Non-pigmented ciliary epithelial cell (primary cell): ENCODE measurements at places on chromosomes 3 and 15.

DNA sequence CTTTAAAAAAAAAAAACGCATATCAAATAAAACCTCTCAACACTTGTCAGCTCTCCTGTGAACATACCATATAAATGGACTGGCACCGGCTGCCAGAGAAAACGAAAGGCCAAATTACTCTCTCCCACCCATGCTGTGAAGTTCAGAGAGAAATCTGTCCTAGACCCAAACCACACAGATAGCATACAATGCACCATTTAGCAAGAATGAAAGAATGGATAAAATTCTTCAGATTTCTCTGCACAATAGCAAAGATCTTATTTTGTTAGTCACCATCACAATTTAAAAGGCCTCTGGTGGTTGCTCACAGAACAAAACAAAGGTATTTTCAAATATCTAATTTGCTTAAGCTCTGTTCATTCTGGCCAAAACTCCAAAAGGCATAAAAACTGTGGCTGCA lies 93.9 kb upstream of the BHLHE40 start:
- DNase-seq: no peak

DNA sequence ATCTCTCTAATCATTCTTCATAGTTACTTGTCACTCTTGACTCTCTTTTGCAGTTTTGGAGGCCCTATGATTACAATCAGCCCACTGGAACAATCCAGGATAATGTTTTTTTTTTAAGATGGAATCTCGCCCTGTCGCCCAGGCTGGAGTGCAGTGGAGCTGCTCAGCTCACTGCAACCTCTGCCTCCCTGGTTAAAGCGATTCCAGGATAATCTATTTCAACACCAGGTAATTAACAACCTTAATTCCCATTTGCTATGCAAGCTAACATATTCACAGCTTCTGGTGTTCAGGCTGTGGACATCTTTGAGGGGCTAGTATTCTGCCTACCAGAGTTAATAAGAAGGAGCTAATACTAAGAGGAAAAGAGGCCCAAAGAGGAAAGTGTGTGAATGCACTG lies 1.1 kb upstream of the BLOC1S6 start:
- no peak for DNase-seq

GRCh38 chr15:34606545-34606944 lies 23.1 kb upstream of the GOLGA8B start:
- no peak for DNase-seq

DNA sequence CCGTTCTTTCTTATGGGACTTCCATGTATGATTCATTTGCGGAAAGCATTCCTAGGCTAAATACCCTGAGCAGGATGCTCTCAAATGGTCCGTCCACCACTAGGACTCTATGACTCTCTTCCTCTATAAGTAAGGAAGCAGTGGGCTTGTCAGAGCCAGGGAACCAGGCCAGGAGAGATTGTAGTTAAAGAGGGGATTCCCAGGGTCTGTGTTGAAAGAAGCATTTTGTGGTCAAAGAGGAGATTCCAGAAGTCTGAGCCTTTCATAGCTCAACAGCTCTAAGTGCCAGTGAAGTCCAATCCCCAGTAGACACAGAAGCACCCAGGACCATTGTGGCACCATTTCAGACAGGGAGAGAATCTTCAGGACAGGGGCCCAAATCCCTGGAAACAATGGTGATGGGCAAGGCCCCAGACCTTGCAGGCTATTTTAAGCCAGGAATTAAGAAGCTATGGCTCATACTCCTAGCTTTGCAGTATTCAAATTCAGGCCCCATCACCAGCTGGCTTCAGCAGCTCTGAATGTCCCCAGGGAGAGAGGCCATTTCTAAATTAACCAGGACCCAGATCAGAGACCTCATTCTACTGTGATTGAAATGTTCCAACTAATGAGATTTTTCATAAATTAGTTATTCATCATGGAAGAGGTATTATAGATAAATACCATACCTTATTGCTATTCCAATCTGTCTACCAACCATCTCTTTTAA lies 81.7 kb downstream of the CD47 start:
- DNase-seq: peak; percentile 75

DNA sequence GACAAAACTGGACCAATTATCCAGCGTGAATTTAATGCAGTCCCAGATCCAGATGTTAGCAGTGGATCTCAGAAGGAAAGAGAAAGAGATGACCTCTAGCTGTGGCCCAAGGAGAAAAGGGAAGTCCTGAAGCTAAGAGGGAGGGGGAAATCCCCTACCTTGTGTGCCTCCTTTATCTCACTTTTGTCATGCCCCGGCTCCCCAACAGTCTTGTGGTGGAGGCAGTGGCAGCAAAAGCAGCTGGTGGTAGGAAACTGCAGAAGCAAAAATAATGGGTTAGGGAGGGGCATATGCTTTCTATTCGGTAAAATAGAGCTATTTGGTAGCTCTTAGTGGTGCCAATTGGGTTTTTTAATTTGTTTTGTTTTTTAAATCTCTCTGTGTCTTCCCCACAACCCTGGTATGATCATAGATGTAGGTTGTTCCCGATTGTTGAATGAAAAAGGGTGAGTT lies 56.5 kb downstream of the MCTP2 start:
- DNase-seq: no peak

DNA sequence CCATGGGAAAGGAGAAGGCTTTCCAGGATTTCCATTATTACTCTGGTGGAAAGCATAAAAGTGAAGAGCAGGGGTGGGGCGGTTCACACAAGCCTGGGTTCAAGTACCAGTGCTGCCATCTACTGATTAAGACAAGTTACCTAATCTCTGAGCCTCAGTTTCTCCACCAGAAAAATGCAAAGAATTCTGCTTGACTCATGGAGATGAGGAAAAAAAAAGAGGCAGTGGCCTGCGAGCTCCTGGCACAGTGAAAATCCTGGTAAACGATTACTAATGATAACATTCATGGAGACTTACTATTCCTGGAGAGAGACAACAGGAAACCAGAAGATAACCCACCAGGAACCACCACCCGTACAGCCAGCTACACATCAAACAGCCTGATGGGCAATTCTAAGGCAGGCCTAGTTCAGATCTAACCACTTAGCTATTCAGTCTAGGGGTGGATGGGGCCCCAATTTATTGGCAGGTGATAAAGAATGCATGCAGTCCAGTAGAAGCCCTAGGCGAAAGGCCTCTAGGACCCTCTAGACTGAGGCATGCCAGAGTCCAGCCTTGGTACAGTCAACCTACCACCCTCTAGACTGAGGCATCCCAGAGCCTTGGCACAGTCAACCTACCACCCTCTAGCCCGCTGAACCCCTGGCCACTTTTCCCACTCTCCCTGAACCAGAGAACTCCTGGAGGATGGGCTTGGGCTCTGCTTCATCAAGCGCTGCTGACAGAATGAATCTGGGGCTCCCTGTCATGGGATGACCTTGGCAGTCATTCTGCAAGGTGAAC lies 2.5 kb downstream of the AMOTL2 start:
- no peak for DNase-seq

DNA sequence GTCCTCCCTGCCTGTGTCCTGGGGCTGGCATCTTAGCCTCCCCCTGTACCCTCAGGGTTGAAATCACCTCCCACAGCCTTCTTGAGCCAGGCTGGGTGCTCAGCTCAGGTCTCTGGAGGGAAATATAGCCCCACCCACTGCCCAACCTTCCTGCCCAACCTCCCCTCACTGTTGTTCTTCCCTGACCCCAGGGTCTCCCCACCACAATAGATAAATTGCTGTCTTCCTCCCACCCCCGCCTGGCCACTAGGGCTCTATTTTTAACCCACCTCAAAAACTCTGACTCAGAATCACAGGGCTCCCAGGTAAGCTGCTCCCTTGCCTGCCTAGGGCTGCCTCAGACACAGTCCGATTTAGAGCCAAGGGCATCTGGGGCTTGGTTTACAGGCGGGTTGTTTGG lies 15.0 kb downstream of the HCN4 start:
- DNase-seq: no peak

GRCh38 chr3:98367464-98368246 lies 14.0 kb downstream of the OR5K4 start:
- DNase-seq: no peak

GRCh38 chr3:15051531-15051930 lies 13.6 kb downstream of the MRPS25 start:
- no peak for DNase-seq

GRCh38 chr3:196355668-196356067 lies 17.5 kb upstream of the TM4SF19 start:
- no peak for DNase-seq

DNA sequence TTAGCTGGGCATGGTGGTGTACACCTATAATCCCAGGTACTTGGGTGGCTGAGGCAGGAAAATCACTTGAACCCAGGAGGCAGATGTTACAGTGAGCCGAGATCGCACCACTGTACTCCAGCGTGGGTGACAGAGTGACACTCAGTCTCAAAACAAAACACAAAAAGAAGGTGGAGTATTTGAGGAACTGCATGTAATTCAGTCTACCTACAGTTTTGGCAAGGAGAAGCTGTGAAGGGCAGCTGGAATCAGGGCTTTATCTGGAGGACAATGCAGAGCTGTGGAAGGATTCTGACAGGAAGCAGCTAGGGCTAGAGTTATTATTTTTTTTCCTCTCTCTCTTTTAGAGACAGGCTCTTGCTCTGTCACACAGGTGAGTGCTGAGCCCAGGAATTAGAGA lies 6.8 kb downstream of the H1-8 start:
- no peak for DNase-seq

DNA sequence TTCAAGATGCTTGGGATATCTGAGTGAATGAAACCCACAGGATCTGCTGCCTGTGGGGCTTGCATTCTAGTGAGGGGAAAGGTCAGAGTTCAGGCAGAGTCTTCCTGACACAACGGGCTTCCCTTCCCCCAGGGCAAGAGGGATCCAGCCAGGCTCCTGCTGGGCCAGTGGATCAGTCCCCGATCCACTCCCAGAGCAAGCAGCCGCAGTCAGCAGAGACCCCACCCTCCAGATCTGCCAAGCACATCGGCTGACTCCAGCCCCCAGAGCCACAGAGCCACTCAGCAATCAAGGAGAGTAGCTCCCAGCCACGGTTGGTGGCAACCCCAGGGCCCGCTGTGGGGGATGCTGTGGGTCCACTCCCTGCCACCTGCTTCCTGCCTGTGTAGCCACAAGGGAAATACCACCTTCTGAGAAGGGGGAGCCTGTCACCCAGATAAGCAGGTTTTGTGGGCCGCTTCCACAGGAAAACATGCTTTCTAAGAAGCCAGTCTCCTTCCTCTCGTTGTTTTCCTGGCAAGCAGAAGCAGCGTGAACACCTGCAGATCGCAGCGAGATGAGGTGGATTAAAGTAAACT lies 44.9 kb downstream of the CPN2 start:
- no peak for DNase-seq

DNA sequence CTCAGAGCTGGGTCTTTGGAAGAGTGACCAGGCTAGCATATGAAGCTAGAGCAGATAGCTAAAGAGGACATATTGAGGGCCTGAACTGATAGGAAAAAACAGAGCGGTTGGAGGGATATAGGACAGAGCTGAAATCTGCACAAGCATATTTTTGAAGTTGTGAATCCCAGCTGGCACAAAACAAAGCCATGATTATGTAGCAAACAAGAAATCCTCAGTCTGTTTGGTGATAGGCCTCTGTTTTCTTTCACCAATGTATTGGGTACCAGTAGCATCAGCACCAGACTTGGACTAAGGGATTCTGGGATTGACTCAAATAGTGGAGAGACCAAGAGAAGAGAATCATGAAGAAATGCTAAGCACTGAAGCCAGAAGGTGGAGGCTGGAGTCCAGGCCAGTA lies 151.0 kb downstream of the FAM43A start:
- DNase-seq: no peak

GRCh38 chr3:108826309-108827187 lies 4.0 kb downstream of the TRAT1 start:
- DNase-seq: no peak

- DNase-seq: no peak
These were observed 142.0 kb upstream of the UBE2E1 start for GRCh38 chr3:23663661-23664186.

DNA sequence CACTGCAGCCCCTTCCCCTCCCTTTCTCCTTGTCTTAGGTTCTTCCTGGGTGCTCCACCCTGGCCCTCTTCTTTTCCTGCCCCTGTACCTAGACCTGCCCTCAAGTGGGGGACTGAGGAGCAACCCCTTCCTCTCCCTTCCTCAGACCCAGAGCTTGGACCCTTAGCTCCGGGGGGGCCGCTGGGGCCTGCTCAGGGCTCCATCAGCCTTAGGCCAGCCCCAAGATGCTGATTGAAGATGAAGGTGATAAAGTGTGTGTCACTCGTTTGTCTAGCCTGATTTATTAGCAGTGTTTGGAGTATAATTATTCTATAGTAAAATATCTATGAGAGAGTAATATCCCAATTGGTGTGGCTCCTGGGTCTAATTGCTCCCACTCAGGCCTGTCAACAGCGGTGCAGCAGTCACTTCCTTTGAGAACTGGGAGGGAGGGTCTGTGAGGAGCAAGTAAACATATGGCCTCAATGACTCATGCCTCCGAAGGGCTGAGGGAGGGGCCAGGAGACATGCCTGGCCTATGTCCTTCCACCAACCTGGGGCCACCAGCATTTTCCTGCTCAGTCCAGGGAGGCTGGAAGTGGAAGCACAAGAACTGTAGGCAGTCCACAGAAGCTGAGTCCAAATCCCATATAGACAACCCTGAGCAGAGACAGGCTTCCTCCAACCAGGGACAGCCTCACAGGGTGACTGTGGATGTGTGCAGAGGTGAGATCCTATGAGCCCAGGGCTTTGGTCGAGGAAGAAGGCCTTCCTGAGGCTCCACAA lies 123.2 kb downstream of the DNAJB8 start:
- no peak for DNase-seq

DNA sequence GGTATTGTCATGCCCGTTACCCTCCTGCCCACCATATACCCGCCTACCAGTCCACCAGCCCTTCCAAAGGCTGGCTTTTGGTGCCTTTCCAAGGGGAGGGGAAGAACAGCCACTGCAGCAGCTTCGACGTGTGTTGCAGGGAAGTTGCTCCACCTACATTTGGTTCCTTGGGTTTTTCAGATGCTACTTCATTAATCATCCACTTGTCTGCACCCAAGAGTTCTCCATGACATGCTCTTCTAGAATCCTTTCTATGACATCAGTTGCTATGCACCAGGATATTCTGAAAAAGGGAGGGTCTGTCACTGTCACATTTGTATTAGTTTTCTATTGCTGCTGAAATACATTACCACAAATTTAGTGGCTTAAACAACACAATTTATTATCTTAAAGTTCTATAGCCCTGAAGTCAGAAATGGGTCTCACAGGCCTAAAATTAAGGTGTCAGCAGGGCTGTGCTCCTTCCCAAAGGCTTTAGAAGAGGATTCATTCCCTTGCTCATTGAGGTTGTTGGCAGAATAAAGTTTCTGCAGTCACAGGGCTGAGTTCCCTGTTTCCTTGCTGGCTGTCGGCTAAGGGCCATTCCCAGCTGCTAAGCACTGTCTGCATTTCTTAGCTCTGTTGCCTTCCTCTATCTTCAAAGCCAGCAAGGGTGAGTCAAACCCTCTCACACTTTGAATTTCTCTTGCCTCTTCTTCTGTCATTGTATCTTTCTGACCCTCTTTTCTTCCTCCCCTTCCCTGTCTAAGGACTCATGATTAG lies at the start of gene LYZL4:
TSS of gene LYZL4 (minus strand) at position 241 of the 762 bp plus-strand sequence. CDS start 3,359 bp downstream, outside the sequence.
- no peak for DNase-seq
